ENCODE measurements at places on chromosomes 16 and 17.

- no peak for DNase-seq
Observed at GRCh38 chr16:872436-873242, 72.1 kb upstream of the GNG13 start.

GRCh38 chr16:534135-534534, 6.6 kb downstream of the CAPN15 start:
- no peak for DNase-seq

- DNase-seq, result no peak
Observed at GRCh38 chr16:27852681-27853080, 210.8 kb downstream of the GSG1L start.

DNA sequence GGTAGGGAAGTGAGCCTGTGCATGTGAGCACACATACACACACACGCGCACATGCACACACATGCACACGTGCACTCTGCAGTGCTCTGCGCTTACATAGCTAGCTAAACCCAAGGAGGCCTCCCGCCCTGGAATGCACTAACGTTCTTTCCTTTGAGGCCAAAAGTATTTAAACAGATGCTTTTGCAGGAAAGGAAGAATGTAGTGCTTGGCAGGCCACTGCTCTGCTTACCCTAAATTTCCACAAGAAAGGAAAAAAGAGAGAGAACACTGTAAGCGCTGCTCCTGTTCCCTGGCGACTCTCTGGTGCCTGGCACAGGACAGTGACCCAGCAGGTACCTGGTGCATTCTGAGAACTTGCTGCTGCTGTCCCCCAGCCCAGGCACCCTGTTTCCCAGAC, 31.3 kb upstream of the MRPS23 start:
- DNase-seq, result no peak

DNA sequence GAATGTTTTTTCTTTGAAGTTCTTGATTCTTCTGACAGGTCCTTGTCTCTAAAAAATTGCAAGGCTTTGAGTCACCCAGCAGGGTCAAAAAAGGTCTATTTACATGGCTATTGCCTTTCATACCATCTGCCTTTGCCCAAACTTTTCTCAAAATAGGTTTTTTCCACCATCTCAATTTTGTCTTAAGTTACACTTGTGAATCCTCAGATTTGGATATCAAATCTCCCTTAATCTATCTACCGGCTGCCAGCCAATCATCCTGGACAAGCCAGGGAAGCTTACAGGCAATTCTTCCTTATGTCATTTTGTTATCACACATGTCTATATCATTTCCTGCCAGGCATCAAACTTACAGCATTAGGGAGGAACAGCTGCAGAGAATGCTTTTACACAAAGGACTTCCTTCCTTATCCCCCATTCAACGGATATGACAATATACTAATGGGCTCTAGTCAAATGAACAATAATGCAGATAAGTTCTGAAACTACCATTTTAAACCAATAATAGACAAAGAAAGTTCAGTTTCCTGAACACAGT, 104.1 kb upstream of the CORO6 start:
- no peak for DNase-seq

Measured in stimulated activated CD4-positive, alpha-beta T cell treated with anti-CD3 and anti-CD28 coated beads, Interleukin-4, amount 100 ng/mL, for 48 hours (primary cell).